Nephron progenitor cell (in vitro differentiated cells): ENCODE measurements at places on chromosomes 2 and 18.

- DNase-seq = no peak
- peaks cover 8% of the 10 kb centered on the region for H3K4me1 ChIP-seq
- no peak overlapping the region for H3K4me3 ChIP-seq
- H3K27me3 ChIP-seq = peaks cover 14% of the 10 kb centered on the region
Observed at GRCh38 chr2:128516938-128517337, 198.3 kb upstream of the HS6ST1 start.

GRCh38 chr2:215401896-215402379, 33.9 kb downstream of the FN1 start:
- no peak overlapping the region for H3K27ac ChIP-seq
- peaks cover 64% of the 10 kb centered on the region for H3K36me3 ChIP-seq
- DNase-seq = no peak

- peaks cover 11% of the 10 kb centered on the region for H3K27me3 ChIP-seq
- no peak overlapping the region for H3K4me3 ChIP-seq
- H3K36me3 ChIP-seq = peaks cover 3% of the 10 kb centered on the region
- peaks cover 52% of the 10 kb centered on the region for H3K4me1 ChIP-seq
- no peak for DNase-seq
Observed at GRCh38 chr18:59627414-59627813, 69.8 kb downstream of the CCBE1 start.

GRCh38 chr2:28364610-28365009, 28.0 kb upstream of the FOSL2 start:
- H3K36me3 ChIP-seq = no peaks in the 10 kb centered on the region
- H3K4me3 ChIP-seq = no peak overlapping the region
- peaks cover 16% of the 10 kb centered on the region for H3K27me3 ChIP-seq
- DNase-seq = no peak
- no peak overlapping the region for H3K27ac ChIP-seq

DNA sequence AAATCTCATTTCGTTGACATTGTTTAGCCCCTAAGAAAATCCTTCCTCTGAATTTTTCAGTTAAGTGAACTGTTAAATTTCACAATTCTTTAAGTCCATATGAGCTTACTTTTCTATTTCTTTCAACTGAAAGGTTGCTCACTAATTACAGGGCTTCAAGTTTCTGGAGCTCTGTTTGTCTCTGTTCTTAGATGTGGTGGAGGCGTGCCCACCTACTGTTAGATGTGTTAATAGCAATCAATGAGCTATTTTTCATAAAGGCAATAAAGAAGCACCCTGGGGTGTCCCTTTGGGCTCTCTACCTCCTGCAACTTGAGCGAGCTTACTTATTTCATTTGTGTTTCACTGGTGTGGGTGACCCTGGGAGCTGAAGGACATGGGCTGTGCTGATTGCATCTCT, 25.0 kb downstream of the CREG2 start:
- no peaks in the 10 kb centered on the region for H3K4me1 ChIP-seq
- no peaks in the 10 kb centered on the region for H3K27me3 ChIP-seq
- H3K36me3 ChIP-seq = no peaks in the 10 kb centered on the region

DNA sequence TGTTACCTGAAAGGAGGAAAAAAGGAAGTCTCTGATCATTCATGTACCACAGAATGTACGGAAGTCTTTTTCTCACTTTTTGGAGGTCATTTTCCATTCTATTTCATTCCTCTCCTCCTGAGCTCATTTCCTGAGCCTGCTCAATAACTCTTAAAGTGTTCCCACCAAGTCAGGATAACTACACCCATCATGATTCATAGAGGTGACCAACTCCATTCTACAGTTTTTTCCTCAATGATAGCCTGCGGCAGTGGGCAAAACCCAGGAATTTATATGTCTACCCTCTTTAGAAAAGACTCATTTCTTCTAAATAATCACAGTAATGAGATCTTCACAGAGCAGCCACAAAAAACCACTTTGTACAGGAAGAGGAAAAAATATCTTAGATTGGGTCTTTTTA, 372.5 kb downstream of the RBM43 start:
- no peaks in the 10 kb centered on the region for H3K36me3 ChIP-seq
- H3K4me1 ChIP-seq = peaks cover 7% of the 10 kb centered on the region
- H3K27me3 ChIP-seq = no peaks in the 10 kb centered on the region
- DNase-seq = no peak

DNA sequence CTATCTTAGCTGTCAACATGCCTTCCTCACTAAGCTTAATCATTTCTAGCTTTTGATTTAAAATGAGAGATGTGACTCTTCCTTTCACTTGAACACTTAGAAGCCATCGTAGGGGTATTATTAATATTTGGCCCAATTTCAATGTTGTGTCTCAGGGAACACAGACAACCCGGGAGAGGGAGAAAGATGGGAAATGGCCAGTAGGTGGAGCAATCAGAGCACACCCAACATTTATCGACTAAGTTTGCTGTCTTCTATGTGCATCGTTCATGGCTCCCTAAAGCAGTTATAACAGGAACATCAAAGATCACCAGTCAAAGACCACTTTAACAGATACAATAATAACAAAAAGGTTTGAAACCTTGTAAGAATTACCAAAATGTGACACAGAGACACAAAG, 110.2 kb downstream of the OLA1 start:
- DNase-seq = no peak
- peaks cover 64% of the 10 kb centered on the region for H3K36me3 ChIP-seq
- H3K4me1 ChIP-seq = no peaks in the 10 kb centered on the region
- H3K27ac ChIP-seq = no peak overlapping the region
- no peak overlapping the region for H3K4me3 ChIP-seq

DNA sequence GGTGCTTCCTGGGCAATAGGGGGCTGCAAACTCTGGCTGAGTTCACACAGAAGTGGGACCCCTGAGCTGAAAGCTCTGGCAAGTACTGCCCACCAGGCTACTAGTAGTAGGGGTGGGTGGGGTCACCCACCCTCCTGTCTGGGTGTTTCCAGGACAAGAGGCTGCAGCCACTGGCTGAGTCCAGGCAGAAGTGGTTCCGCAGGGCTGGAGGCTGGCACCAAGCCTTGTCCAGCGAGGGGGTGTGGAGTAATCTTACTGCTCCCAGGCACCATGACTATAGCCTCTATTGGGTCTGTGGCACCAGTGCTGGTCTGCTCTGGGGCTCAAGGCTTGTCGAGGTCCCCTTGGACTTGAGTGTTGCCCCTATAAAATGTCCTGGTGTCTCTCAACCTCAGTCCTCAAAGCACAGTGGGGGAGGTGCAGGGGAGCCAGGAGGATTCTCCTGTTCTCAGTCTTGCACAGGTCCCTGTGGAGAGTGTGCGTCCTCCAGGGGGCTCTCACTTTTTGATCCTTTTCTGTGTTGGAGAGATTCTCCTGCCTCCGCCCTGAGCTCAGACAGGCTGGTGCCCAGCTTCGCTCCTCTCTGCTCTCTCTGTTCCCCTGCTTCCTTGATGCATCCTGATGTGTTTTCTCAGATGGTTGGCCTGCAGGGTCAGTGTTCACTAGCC, 48.1 kb downstream of the NUP35 start:
- no peak overlapping the region for H3K27ac ChIP-seq
- H3K4me1 ChIP-seq = peaks cover 5% of the 10 kb centered on the region
- DNase-seq = no peak

GRCh38 chr18:6629635-6630140, 99.8 kb upstream of the ARHGAP28 start:
- no peak overlapping the region for H3K4me3 ChIP-seq
- peaks cover 12% of the 10 kb centered on the region for H3K36me3 ChIP-seq
- H3K27ac ChIP-seq = no peak overlapping the region
- peaks cover 40% of the 10 kb centered on the region for H3K4me1 ChIP-seq

DNA sequence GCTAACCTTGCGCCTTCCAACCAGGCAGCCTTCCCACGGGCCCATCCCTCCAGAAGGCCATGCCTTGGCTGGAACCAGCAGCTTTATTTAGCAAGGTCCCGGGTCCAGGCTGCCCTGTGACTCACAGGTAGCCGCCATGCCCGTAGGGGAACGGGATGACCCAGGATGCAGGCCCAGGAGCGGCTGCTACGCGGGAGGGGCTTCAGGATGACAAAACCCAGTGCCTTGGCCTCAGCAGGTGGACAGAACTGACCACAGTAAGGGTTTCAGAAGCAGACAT, 63.3 kb downstream of the RTP5 start:
- peaks cover 8% of the 10 kb centered on the region for H3K27me3 ChIP-seq
- no peak for DNase-seq

- H3K4me1 ChIP-seq = peaks cover 4% of the 10 kb centered on the region
- peaks cover 6% of the 10 kb centered on the region for H3K27me3 ChIP-seq
- DNase-seq = no peak
- no peak overlapping the region for H3K4me3 ChIP-seq
- no peak overlapping the region for H3K27ac ChIP-seq
Observed at GRCh38 chr2:111208639-111209038, 87.9 kb downstream of the BCL2L11 start.

DNA sequence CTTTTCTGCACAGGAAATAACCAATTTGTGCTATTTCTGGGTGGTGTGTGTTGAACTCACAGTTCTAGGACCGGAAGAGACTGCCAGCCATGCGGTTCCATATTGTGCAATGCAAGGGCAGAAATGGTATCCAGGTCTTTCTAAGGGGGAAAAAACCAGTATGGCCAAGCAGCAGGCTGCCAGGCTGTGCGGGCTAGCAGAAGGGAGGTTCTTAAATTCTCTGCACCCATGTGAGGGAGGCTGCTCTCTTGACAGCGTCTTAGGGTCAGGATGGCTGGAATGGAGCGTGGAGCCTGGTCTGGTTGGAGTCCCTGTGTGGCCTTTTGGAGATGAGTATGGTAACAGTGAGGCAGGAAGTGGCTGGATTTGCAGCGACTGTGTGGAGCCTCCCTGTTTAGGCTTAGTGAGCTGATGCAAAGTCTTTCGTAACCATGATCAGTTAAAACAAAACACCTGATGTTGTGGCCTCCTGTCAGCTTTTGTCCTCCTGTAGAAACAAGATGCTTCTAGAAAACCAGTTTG, 52.6 kb downstream of the NCK2 start:
- no peaks in the 10 kb centered on the region for H3K27me3 ChIP-seq
- no peak overlapping the region for H3K4me3 ChIP-seq
- H3K36me3 ChIP-seq = peaks cover 35% of the 10 kb centered on the region
- peaks cover 83% of the 10 kb centered on the region for H3K4me1 ChIP-seq

DNA sequence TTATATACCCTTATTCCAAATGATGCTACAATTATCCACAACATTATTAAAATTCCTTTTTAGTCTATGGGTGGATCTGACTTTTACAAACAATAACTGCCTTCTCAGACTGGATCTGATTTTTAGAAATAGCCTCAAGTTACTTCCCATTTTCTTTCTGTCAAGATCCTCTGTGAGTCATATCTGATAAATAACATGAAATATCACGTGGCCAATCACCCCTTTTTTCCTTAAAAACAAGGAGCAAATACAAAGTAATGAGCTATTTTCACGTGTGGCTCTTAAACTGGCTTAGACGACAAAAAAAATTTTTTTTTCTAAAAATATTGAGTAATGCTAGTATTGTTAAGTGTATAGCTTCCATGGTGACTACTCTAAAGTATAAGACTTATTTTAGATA, 6.7 kb downstream of the PELI1 start:
- peaks cover 22% of the 10 kb centered on the region for H3K36me3 ChIP-seq
- no peaks in the 10 kb centered on the region for H3K27me3 ChIP-seq
- no peak for DNase-seq
- peaks cover 48% of the 10 kb centered on the region for H3K4me1 ChIP-seq
- H3K4me3 ChIP-seq = no peak overlapping the region

DNA sequence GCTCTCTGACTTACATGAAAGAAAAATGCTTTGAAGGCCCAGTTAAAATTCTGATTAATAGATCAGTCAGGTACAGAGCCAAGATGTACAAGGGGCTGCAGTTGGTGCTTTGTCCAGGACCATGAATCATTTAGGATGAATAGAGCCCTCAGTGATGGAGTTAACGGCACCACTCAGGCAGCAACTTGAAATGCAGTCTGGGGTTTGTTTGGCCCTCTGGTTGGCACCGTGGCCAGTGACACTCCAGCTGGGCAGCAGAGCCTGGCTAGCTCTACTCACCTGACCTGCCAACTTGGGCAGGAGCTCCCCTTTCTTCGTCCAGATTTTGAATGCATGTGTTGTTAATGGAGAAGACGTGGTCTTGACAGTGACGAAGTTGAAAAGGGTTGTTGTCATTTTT, 493.0 kb upstream of the ACVR2A start:
- peak overlapping the region; percentile 77 for H3K27ac ChIP-seq
- H3K4me1 ChIP-seq = no peaks in the 10 kb centered on the region
- peak overlapping the region; percentile 21 for H3K4me3 ChIP-seq
- no peaks in the 10 kb centered on the region for H3K27me3 ChIP-seq
- H3K36me3 ChIP-seq = no peaks in the 10 kb centered on the region

- no peak overlapping the region for H3K27ac ChIP-seq
- H3K27me3 ChIP-seq = no peaks in the 10 kb centered on the region
- H3K4me1 ChIP-seq = peaks cover 27% of the 10 kb centered on the region
- no peak overlapping the region for H3K4me3 ChIP-seq
- H3K36me3 ChIP-seq = peaks cover 5% of the 10 kb centered on the region
Observed at GRCh38 chr18:10419420-10420103, 34.9 kb upstream of the APCDD1 start.
